ENCODE measurements at places on chromosomes 7 and 10. TPM values are rescaled to one million over a fixed set of nuclear protein-coding genes. Genes with fewer than 3 reads are reported as not detected.

DNA sequence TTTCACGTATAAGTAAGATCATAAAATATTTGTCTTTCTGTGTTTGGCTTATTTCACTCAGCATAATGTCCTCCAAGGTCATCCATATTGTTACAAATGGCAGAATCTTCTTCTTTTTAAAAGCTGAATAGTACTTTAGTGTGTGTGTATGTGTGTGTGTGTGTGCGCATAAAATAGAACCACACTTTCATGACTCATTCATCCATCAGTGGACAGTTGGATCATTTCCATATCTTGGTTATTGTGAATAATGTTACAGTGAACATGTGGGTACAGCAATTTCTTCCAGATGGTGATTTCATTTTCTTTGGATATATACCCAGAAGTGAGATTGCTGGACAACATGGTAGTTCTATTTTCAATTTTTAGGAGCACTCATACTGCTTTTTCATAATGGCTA is 622.4 kb downstream of the NRG3 start:
- DNase-seq: no peak

- DNase-seq: no peak
Measured at GRCh38 chr7:151065516-151065915, 6.1 kb downstream of the SLC4A2 start.

DNA sequence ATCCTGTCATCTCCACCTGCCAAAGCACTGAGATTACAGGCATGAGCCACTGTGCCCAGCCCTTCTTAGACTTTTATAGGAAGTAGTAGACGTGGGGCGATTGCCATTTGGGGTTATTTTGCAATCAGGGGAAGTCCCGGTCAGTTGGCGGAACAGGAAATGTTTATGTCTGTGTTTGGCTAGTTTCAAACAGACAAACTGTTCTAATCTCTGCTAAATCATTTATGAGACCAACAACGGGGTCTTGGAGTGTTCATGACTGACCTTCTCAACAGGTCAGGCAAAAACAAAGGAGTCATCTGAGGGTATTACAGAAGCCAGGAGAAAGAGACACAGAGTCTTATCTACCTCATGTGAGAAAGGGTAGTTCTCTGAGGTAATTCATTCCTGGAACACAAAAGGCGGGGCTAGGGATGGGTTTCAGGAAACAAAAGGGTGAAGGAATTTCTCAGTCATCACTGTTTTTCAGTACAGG is 6.6 kb upstream of the TPK1 start:
- DNase-seq: peak; percentile 9

DNA sequence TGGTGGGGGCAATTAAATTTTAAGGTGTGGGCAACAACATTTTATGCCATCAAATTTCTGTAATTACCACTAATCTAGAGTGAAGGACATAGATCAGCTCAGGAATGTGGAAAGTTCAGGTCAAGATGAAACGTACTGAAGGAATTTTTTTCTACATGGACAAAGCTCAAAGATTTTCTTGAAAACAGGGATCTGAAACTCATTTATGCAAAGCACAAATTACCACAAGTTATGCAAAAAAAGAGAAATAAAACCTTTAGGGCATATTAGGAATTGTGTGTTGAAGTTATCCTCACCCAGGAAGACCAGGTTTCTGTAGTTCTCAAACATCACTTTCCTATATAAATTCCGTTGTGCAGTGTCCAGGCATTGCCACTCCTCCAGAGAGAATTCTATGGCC is 18.9 kb downstream of the ZNF680 start:
- no peak for DNase-seq

DNA sequence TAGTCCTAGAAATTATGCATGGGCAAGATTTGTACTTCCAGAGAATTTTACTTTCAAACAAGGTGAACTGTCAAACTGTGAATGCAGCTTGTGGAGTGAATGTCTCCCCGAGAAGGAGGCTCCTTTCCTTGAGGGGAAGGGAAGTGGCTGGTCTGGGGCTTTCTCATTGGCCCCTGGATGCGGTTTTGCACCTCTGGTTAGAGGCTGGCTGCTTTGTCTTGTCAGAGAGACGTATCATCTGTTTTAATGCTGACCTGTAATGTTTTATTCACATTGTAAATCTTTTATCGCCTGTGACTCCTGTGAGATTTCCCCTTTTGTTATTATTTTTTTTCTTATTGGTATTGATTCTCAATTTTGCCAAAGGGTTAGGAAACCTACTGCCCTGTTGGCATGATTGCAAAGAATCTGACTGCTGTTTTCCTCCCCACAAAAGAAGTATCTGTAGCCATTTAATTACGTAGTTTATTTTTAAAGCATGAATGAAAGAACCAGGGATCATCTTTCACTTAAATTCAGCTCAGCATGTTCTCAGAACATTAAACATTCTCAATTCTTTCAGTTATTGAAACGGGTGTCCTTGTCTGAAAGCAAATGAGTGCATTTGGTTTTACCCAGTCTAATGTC is 238.3 kb upstream of the NFE2L3 start:
- DNase-seq: no peak

DNA sequence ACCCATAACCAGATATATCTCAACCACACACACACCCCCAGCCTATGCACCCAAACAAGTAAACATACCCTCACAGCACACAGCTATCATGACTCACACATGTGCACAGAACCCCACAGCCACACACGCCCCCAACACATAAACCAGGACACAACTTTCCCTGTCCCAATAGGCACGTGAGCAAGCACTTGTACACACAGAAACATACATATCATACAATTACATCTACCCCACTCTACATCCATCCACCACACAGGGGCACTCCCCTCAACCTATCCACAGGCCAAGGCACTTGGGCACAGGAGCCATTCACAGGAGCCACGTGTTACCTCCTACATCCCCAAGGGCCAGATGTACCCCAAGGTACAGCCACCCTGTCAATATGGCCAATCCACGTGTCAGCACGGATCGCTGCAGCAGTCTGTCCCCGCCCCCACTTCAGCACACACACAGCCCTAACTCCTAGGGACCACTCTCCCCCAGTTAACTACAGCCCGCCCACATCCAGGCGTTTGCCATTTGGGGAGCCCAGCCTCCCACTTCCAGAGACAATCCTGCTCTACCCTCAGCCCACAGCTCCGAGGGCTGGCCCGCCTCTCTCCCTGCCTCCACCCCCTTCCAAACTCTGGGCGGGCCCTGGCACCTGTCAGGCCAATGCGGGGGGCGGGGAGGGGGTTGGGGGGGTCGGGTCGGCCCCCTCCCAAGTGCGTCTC is 163.5 kb downstream of the SH3PXD2A start:
- DNase-seq: no peak

DNA sequence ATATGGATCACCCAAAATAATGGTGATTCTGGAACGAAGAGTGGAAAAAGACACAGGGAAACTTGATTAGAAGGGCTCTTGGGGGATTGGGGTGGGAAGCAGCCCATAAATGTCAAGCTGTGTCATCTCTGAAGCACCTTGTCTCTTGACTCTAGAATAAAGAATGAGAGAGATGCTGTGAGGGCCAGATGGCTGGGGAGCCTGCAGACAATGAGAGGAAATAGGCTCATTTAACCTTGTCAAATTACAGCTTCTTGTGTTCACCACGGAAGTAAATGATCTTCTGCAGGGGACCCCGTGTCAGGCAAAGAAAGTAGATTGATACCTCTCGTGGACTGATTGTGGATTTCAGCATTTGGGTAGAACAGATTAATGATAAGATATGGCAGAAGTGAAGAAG is 159.3 kb downstream of the ST7 start:
- DNase-seq: no peak

GRCh38 chr7:115271332-115272235 is 349.7 kb downstream of the MDFIC start:
- no peak for DNase-seq

DNA sequence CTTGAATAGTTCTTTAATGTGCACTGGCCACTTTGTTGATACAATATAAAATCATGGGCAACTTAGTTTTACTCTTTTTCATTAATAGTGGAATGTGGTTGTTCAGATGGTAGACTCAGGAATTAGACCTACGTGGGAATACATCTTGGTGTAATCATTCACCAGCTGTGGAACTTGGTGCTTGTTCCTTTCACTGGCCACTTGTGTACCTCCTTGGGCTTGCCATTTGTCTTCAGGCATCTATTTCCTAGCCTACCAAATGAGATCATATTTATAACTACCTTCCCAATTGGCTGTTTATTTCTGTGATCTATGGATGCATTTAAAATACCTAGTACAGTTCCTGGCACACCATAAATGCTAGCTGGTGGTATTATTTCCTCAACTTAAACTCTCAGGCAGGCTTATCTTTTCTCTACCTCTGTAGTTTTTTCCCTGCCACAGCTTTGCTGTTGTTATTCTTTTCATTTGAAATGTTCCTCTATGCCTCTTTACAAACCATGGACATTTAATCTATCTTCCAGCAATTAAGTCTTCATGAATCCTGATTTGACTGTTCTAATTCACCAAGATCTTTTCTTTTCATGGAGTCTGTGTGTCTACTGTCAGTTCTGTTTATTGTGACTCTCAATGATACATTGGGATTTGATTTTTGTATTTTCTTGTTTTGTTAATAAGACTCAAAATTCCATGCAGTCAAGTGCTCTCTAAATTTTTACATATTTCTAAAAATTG is 113.0 kb downstream of the ADAM22 start:
- DNase-seq: no peak

DNA sequence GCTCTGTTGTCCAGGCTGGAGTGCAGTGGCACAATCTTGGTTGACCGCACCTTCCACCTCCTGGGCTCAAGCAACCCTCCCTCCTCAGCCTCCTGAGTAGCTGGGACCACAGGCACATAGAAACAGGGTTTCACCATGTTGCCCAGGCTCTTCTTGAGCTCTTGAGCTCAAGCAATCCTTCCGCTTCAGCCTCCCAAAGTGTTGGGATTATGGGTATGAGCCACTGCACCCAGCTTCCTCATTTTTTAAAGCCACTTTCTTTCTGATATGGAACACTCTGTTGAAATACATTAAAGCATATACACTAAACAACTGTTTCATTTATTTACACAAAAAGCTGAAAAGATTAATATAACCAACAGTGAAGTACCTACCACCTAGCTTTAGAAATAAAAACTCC is 117.2 kb downstream of the CLEC2L start:
- no peak for DNase-seq

DNA sequence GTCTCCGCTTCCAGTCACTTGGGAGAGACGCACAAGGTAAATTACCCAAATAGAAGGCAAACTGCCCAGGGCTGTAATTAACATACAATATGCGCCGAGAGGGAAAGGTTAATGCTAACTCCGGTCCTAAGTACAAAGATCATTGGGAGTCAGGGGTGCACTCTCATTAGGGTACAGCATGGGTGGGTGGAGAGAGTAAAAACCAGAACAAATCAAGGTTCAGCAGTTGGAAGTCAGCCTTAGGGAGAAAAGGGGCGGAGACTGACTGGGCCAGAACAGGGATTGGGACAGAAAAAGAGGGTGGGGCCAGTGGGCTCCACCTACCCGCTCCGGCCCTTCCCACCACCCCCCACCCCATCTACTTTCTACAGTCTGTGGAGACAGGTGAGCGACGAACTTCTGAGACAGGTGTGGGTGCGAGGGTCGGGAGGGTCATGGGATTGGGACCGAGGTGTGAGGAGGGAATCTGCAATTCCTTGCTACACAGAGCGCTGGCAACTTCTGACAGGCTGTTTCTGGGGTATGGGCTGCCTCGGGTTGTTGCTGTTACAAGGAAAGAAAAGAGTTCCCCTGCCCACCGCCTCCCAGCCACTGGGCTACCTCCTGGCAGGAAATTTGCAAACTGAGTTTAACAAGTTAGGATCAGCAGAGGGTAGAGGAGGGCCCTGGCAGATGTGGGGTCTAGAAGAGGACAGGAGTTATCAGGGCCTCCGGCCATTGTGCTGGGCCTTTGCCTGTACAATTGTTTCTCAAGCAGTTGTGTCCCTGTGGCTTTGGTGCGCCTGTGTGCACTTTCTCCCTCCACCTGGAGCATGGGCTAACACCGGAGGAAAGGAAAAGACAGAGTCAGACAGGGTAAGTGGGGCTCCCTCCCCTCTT is at the start of gene TMEM139:
Gene TMEM139, plus strand, starts transcription at position 368 of the 879 bp plus-strand sequence. CDS start 1,000 bp downstream, outside the sequence.
- no peak for DNase-seq

DNA sequence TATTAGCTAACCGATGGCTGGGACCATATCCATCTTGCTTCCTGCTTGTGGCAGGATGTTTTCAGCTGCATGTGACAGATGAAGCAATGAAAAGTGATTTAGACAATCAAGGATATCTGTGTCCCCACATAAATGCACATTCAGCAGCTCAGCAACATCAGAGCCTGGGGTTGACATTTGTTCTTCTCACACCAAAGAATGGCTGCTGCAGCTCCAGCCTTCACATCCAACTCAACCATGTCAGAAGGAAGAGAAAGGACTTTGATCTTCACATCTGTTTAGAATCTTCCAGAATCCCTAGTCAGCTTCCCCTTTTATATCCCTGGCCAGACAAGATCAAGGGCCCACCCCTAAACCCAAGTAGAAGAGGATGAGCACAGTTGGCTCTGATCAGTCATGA is 11.9 kb upstream of the FRMPD2 start:
- no peak for DNase-seq

- no peak for DNase-seq
Measured at GRCh38 chr7:12586271-12586670, 15.8 kb downstream of the SCIN start.

- DNase-seq: no peak
Measured at GRCh38 chr10:119404719-119405519, 137.6 kb downstream of the RGS10 start.

GRCh38 chr7:157635669-157636068 is 298.9 kb downstream of the DNAJB6 start:
- no peak for DNase-seq

GRCh38 chr7:35694784-35695472 is at the start of gene HERPUD2:
TSS of gene HERPUD2 (minus strand) at chr7:35695135. CDS start at chr7:35694330, 805 bp downstream.
- peak; percentile 73 for DNase-seq

- no peak for DNase-seq
Measured at GRCh38 chr7:13217768-13218167, 530.3 kb downstream of the ARL4A start.

DNA sequence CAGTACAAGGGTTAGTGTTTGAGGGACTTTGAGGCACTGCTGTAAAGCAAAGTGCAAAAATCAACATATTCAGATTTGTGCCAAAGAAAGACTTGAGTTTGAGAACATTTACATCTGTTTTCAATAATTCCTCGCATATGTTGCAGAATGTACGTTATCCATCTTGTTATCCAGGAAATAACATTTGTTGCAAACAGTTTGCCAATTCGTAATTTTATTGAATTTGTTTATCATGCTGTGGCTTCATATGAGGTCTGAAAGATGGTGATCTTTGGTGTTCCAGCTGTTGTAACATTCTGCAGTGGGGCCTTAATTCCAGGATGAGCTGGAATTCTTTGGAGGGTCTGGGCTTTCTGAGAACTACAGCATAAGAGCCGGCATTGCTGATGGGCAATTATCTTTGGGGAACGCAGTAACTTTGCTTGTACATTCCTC is 396.2 kb downstream of the LRMDA start:
- DNase-seq: no peak

- DNase-seq: no peak
Measured at GRCh38 chr7:100157334-100158228, 942 bp downstream of the TRAPPC14 start.

Gene WIPF3
- not detected for total RNA-seq

Gene PPP1R17
- not detected for total RNA-seq

Gene IDI2
- not detected for total RNA-seq

Gene DPY19L1
- total RNA-seq: 8.6 TPM

Gene GPR146
- 3.9 TPM for total RNA-seq

Gene FAM25A
- total RNA-seq: 371 TPM

Gene CH25H
- total RNA-seq: 6.4 TPM

Gene PLXDC2
- 43.1 TPM for total RNA-seq

Gene TMEM213
- not detected for total RNA-seq

Gene C1GALT1
- total RNA-seq: 46.3 TPM

Gene TEX36
- not detected for total RNA-seq

Gene NAT16
- total RNA-seq: not detected

Gene BTBD16
- not detected for total RNA-seq

Gene GTF2IRD2
- 3.3 TPM for total RNA-seq

Gene KLF14
- total RNA-seq: 0.13 TPM

Gene A1CF
- not detected for total RNA-seq

Gene MACC1
- 18.2 TPM for total RNA-seq

Gene RARRES2
- 111 TPM for total RNA-seq
